ENCODE measurements at places on chromosomes 7 and 10.

DNA sequence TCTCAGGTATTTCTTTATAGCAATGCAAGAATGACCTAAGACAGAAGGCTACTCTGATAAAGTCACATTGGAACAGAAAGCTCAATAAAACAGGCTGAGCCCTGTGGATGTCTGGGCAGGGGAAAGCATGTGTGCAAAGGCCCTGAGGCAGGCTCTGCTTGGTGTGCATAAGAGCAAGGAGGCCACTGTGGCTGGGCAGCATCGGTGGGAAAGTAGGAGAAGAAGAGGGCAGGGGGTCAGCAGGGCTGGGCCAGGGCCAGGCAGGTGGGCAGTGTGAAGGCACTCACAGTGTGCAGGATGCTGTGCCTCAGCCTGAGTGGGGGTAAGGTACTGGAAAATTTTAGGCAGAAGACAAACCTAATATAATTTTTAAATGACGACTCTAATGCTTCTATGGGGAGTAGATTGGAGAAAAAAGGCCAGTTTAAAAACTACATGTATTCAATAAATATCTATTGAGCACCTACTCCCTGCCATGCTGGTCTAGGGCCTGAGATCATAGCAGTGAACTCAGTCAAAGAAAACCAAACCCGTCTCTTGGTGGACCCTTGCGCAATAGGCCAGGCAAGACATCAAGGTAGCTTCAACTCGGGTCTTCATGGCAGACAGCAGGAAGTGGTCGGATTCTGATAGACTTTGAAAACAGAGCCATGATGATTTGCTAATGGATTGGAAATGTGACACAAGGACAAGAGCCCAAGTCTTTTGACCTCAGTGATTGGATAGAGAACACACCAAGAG, 572.3 kb downstream of the TCERG1L start:
- no peak for DNase-seq

GRCh38 chr7:1081931-1082401, 5.9 kb upstream of the GPER1 start:
- DNase-seq: no peak

DNA sequence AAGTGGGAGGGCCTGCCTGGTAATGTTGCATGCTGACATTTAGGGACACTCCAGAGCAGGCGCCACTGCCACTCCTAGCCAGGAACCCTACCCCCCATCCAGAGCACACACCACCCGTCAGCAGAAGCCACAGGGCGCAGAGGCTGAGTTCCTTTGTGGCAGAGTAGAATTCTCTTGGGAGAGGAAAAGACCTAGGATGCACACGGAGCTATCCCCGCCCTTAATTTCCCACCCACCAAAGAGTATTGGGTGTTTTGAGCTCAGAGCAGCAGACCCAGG, 702 bp upstream of the INSYN2A start:
- no peak for DNase-seq

DNA sequence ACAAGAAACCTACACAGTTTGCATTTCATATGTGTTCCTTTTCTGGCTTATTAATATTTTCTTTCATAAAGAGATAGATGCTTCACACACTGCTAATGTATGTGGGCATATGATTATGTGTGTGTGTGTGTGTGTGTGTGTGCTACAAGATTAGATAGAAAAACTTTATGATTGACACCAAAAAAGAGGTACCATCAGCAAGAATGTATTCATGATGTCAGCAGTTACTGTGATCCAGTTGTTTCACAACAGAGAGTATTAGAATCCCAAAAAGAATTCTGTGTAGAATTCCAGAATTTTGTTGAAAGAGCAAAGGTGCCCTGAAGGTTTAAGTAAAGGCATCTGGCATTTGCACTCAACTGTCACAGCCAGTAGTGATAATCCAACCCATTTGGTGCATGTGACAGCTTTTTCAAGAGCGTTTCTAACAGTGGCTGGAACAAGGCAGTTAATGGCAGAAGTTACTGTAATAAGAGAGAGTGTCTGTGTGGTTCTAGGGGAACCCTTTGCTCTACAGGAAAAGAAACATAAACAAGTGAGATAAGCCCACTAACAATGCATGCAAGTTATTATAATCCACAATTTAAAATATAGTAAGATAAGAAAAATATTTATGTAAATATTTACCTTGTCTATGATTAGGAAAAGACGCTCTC, 16.6 kb downstream of the RELN start:
- DNase-seq: no peak

DNA sequence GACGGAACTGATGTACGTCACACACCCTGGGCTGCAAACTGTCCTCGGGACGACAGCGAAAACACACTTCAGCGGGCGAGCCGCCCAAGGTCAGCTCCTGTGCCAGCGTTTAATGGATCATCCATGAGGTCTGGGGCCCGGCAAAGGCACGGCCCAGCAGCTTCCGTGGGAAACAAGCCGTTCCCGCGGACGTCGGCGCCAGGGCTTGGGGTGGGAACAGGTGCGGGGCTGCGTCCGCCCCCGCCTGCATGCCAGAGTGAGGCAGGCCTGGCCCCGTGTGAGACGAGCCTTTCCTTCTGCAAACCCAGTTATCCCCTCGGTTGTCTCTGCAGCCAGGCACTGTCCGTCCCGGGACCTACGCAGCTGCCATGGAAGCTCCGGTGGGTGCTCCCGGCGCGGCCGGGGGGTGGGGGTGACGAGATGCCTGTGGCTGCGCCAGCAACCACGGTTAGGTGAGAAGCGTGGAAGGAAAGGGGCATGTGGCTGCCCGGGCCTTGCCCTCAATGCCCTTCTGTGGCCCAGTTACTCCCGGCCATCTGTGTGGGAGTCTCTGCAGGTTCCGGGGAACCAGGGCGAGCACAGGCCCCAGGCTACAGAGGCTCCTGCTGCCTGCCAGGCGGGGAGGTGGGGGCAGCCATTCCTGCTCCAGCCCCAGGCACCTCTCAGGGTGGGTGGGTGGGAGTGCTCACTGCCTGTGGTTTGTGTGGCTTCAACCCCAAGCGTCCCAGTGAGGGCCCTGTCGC, 42.2 kb upstream of the PDGFA start:
- no peak for DNase-seq

DNA sequence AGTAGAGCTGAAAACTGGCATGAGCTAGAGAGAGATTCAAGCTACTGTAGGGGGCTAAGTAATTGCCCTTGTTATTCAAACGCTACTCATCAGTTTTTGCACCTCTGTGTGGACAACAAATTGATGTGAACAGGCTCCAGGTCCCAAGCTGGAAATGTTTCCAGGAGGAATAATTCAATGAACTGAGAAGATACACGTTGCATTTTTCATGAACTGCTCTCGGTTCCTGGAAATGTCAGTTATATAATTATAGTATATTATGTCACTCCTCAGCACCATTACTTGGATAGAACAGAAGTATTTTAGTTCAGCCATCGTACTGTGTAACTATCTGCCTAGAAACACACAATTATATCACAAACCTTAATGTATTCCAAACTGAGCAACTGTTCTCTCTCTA, 65.9 kb upstream of the A1CF start:
- no peak for DNase-seq

GRCh38 chr10:62082729-62083411, 181.4 kb downstream of the ARID5B start:
- DNase-seq: no peak

DNA sequence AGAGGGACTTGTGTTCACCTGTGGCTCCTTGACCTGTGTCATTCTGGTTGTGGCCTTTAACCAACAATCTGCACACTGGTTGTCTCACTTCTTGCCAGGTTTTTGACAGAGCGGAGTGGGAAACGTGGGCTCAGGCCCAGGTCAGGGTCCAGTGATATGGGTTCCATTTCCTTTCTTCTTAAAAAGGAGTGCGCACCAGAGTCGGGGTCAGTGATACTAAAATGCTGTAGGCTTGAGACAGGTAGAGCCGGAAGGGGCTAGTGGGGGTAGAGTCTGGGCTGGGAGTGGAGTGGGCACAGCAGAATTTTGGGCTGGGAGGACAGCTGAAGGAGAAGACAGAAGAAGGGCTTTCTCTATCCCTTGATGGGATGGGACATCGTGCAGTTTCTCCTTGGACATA, 61.2 kb downstream of the SH2D4B start:
- no peak for DNase-seq

DNA sequence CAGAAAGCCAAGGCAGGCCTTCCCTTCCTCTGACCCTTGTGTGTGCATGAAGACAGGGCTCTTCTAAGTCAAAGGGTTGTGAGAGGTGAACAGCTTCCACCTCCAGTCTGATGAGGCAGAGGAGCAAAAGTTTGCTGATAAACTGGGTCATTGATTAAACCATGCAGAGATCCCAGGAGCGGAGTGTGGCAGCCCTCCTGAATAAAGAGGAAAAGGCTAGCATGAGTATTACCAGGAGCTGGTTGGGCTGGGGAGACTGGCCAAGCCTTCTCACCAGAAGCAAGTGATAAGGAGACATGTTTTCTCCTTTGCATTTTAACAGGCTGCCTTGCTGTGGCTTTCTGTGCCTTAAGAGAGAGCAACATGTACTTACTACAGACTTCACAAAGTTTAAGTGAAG, 10.2 kb downstream of the LMOD2 start:
- DNase-seq: no peak

GRCh38 chr7:20929199-20929598, 142.5 kb upstream of the SP8 start:
- DNase-seq: no peak

GRCh38 chr7:15199482-15199881, 296.9 kb upstream of the DGKB start:
- DNase-seq: no peak

GRCh38 chr7:3960050-3960763, 659.2 kb downstream of the SDK1 start:
- no peak for DNase-seq

DNA sequence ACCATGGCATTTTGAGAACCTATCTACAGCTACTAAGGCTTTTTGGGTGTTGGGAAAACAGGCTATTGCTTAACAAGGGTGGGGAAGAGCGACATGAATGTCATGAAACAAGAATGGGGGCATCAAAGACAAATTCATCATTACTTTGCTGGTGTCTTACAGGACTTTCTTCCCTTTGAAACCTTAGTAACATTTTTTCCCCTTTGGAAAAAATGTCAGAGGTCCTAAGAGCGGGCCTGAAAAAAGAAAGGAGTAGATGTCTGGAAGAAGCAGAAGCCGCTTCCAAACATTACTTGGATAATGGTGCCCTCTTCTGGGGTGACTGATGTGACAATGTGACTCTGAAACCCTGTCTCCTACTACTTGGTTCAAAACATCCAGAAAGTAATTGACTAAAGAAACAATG, 3.8 kb upstream of the DDX50 start:
- no peak for DNase-seq

DNA sequence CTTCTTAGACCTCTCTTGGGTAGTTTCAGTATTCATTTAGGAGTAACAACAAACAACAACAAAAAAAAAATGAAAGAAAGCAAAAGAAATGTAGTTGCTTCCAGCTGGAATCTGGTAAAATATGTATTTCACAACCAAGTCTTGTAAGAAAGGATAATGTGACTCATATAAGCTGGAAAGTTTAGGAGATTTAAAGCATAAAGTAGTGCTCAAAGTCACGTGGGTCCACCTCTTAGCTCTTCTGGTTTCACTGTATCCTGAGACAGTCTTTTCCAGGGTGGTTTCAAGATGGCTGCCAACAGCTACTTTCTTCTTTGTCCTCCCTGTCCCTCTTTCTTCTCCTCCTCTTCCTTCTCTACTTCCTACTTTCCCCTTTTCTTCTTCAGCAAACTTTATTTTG, 69.5 kb upstream of the CDK13 start:
- no peak for DNase-seq

- DNase-seq: no peak
These were observed 1.4 kb upstream of the VSTM4 start for GRCh38 chr10:49116509-49117375.

GRCh38 chr7:151381348-151382078, 28.3 kb downstream of the WDR86 start:
- no peak for DNase-seq

DNA sequence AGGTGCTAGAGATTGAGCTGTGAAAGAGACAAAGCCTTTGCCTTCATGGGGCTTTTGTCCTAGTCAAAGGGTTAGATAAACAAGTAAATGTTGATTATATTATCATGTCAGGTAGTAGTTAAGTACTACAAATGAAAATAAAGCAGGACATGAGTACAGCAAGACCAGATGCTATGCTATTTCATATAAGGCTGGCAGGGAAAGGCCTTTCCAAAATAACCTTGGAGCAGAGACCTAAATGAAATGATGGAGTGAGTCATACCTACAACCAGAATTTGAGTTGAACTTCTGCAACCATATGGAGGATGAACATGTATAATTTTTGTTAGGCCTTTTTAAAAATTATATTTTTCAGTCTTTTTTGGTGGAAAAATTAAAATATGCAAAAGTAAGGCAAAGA, 23.6 kb upstream of the SEMA4G start:
- DNase-seq: no peak

GRCh38 chr7:108015740-108016139, 12.8 kb upstream of the LAMB1 start:
- DNase-seq: no peak

GRCh38 chr7:5567790-5568189, 144.2 kb upstream of the TNRC18 start:
- DNase-seq: no peak

- DNase-seq: no peak
These were observed 113.2 kb downstream of the KMT2E start for GRCh38 chr7:105127179-105127578.

DNA sequence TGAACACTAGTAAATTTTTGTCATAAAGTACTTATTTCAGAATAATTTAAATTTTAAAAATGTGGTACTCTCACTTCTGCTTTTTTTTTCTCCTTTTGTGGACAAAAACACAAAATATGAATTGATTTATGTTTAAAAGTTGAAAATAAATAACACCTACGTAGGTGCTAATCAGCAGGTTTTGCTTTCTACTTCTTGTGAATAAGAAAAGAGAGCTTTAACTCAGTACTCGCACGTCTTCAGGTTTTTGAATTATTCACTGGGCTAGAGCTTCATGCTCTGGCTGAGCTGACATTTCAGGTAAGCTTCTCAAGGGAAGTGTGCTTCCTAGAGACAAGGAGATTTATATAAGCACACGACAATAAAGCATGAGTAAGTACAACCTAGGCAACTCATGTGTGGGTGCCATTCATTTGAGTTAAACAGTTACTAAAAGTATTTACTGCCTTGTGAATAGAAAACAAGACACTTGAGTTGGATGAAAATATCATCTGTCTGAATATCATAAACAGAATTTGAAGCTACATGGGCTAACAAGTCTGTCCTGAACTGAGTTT, 190.0 kb upstream of the POT1 start:
- DNase-seq: no peak

DNA sequence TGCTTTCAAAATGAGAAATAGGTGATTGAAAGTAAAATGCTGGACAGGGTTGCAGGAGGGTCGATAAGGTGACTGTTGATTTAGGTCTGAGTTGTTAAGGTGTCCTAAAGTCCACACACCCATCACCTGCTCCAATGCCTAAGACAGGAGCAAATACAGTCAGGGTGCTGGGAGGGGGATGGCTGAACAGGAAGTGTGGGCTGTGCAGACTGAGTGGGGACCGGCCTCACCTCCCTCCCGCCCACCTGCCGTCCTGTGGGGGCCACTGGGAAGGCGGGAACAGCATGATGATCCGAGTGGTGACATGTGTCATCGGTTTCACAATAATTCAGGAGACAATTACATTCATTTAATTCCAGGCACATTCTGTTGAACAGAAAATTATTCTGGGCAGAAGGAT, 260.8 kb downstream of the DNAJB6 start:
- DNase-seq: no peak
